Peyer's patch (tissue), 4 donors: ENCODE measurements at places on chromosomes 12 and 14. TPM values are rescaled to one million over a fixed set of nuclear protein-coding genes. Genes with fewer than 3 reads are reported as not detected.

Gene PAWR
- 96.9 TPM for total RNA-seq

DNA sequence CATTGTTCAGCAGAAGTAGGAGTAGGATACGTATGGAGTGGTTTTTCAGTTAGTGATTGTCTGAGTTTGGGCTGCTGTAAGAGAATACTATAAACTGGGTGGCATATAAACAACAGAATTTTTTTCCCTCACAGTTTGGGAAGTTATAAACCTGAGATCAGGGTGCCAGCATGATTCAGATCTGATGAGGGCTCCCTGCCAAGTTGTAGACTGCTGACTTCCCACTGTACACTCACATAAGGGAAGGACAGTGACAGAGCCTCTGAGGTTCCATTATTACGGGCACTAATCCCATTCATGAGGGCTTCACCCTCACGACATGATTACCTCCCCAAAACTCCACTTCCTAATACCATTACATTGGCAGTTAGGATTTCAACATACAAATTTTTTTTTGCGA is 50.7 kb downstream of the ACSM4 start:
- H3K36me3 ChIP-seq: no peaks in the 10 kb centered on the region
- no peak for DNase-seq
- no peak overlapping the region for H3K27ac ChIP-seq

GRCh38 chr14:69853774-69854173 is 25.4 kb upstream of the SMOC1 start:
- no peaks in the 10 kb centered on the region for H3K4me1 ChIP-seq
- no peak overlapping the region for H3K4me3 ChIP-seq

GRCh38 chr12:26106347-26106746 is 18.5 kb downstream of the BHLHE41 start:
- H3K4me1 ChIP-seq: no peaks in the 10 kb centered on the region
- H3K4me3 ChIP-seq: no peak overlapping the region
- H3K27me3 ChIP-seq: no peaks in the 10 kb centered on the region

Gene PTPRQ
- not detected for total RNA-seq

DNA sequence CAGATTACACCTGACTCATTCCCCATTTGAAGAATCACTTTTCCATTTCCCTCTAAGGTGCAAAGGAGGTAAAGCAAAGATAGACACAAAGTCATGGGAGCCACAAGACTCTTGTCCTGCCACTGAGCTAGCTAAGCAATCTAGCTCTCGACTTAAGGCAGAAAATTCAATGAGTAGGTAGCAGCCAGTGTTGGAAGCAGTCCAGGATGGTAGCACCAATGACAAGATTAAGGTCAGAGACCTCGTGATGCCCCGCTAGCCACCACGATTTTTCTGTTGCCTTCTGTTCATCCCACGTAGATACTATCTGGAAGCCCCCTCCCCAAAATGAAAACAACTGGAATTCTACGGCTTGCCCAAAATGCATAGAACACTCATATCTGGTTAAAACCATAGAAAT is 1.4 kb downstream of the VAMP1 start:
- no peaks in the 10 kb centered on the region for H3K4me1 ChIP-seq
- no peak for DNase-seq
- H3K27me3 ChIP-seq: no peaks in the 10 kb centered on the region
- H3K36me3 ChIP-seq: peaks cover 13% of the 10 kb centered on the region

Gene NINJ2
- not detected for total RNA-seq

GRCh38 chr14:23916004-23916403 is 37.6 kb upstream of the DHRS4 start:
- no peak overlapping the region for H3K27ac ChIP-seq
- DNase-seq: no peak
- H3K4me3 ChIP-seq: no peak overlapping the region

DNA sequence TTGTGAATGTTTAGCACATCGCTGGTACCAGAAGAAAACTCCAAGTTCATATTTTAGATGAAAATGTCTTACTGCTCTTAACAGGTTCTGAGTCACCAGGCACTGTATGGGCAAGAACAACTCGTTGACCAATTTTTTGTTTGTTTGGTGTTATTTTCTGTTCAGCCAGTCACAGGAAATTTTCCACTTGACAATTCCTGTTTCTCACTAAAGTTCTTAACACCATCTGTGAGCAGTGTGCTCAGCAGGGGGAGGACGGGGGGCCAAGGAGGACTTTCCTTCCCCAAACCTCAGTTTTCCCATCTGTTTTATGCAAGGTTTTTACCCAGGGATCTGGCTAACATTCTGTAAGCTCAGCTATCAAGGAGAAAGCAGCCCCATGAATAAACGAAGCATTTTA is 3.0 kb downstream of the NUAK1 start:
- no peaks in the 10 kb centered on the region for H3K4me1 ChIP-seq
- H3K27ac ChIP-seq: peak overlapping the region; percentile 34
- no peaks in the 10 kb centered on the region for H3K36me3 ChIP-seq
- no peak for DNase-seq
- H3K4me3 ChIP-seq: peak overlapping the region; percentile 2

- H3K27ac ChIP-seq: no peak overlapping the region
- DNase-seq: no peak
- no peak overlapping the region for H3K4me3 ChIP-seq
- peaks cover 5% of the 10 kb centered on the region for H3K4me1 ChIP-seq
- H3K27me3 ChIP-seq: no peaks in the 10 kb centered on the region
Observed at GRCh38 chr14:89586258-89587135, 169.5 kb upstream of the FOXN3 start.

DNA sequence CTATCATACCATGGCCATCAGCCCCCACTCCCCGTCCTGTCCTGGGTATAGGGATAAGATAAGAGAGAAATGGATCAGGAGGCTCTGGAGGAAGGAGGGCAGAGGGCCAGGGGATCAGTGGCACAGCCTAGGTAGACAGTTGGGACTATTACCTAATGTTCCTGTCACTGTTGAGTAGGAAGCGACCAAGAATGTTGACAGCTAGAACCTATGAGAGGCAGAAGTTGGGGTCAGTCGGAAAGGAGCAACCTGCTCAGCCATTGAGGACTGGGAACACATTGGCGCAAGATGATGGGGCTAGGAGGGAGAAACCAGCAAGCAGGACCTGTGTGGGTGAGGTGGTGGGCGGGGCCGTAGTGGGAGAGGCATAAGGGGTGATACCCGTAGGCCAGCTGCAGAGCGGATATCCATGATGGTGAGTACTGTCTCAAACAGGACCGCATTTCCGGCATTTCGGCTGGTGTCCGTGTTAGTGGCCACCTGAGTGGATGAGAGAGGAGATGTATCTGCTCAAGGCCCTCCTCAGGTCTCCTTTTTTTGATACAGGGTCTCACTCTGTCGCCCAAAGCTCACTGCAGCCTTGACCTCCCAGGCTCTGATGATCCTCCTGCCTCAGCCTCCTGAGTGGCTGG is 3.3 kb downstream of the AP1G2 start:
- no peak overlapping the region for H3K27ac ChIP-seq
- H3K4me3 ChIP-seq: no peak overlapping the region
- no peak for DNase-seq
- H3K27me3 ChIP-seq: no peaks in the 10 kb centered on the region
- no peaks in the 10 kb centered on the region for H3K36me3 ChIP-seq
- peaks cover 3% of the 10 kb centered on the region for H3K4me1 ChIP-seq

Gene KRT78
- total RNA-seq: not detected

Gene CAPS2
- 22.3 TPM for total RNA-seq

DNA sequence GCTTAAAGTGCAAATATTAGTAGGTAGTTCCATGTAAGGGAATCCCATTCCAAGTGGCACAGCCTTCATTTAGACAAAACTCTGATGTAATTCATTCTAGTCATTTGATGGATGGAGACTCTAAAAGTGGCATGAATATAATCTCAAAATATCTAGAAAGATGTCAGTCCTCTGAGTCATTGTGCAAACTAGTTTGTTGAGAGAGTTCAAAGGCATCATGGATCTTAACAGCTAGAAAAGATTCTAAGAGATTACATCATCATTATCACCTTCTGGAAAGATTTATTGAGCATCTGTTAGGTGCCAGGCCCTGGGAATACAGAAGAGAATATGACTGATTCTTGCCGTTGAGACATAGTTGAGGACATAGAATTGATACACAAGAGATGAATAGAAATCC is 30.7 kb downstream of the CRADD start:
- no peaks in the 10 kb centered on the region for H3K27me3 ChIP-seq
- H3K4me1 ChIP-seq: peaks cover 5% of the 10 kb centered on the region
- no peak for DNase-seq
- no peak overlapping the region for H3K27ac ChIP-seq
- H3K36me3 ChIP-seq: no peaks in the 10 kb centered on the region

GRCh38 chr12:119169150-119169549 is 9.6 kb upstream of the HSPB8 start:
- no peaks in the 10 kb centered on the region for H3K27me3 ChIP-seq
- H3K27ac ChIP-seq: no peak overlapping the region

Gene CCDC175
- not detected for total RNA-seq

Gene JPH4
- not detected for total RNA-seq

Gene CLEC2B
- total RNA-seq: 31.4 TPM

DNA sequence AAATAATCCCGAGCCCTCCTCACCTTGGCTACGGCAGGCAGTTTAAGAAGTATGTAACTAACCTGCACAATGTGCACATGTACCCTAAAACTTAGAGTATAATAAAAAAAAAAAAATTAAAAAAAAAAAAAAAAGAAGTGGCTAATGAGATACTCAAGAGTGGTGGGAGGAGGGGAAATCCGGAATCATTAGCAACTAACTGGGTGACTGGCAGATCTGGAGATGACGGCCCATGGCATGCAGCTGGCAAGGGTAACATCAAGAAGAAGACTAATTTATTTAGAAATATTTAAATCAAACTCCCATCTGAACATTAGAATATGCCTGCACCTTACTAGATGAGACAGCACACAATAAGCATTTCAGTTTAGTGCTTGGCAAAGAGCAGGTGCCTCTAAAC is 52.3 kb upstream of the TMCC3 start:
- H3K36me3 ChIP-seq: no peaks in the 10 kb centered on the region
- no peaks in the 10 kb centered on the region for H3K4me1 ChIP-seq
- H3K27me3 ChIP-seq: no peaks in the 10 kb centered on the region
- DNase-seq: no peak
